ENCODE measurements at places on chromosomes 1 and 21.

- no peak for DNase-seq
Observed at GRCh38 chr1:218931324-218931723, 242.4 kb upstream of the LYPLAL1 start.

DNA sequence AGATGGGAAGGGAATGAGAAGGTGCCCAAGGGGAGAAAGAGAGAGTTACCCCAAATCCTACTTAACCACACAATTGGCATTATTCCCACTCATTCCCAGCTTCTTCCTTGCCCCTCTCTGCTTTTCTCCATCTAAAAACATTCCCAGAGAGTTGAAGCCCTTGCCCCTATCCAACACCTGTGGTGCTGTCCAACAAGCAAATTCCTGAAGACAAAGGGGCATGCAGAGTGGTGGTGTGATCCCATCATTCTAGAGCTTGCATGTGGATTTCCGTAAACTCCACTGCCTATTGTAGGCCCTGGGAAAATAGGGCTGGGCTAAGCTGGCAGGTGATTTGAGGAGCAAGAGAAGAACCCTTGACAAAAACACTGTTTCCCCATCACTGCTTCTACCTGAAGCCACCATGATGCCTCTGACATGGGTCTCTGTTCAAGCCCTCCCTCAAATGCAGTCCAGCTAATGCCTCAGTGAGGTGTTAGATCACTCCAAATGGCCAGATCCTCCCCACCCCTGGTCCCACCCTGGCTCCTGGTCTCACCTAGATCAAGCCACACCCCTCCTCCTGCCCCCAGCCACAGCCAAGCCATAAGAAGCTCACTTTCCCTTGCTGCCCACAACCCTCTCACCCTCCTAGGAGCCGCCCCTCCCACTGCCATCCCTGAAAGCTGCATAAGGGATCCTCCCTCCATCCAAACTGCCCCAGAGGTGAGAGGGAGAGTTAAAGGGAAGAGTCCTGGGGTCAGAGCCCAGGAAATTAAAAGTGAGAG lies 29.5 kb downstream of the SYT2 start:
- DNase-seq: no peak

- DNase-seq: no peak
Observed at GRCh38 chr1:239868058-239868832, 223.4 kb upstream of the FMN2 start.

DNA sequence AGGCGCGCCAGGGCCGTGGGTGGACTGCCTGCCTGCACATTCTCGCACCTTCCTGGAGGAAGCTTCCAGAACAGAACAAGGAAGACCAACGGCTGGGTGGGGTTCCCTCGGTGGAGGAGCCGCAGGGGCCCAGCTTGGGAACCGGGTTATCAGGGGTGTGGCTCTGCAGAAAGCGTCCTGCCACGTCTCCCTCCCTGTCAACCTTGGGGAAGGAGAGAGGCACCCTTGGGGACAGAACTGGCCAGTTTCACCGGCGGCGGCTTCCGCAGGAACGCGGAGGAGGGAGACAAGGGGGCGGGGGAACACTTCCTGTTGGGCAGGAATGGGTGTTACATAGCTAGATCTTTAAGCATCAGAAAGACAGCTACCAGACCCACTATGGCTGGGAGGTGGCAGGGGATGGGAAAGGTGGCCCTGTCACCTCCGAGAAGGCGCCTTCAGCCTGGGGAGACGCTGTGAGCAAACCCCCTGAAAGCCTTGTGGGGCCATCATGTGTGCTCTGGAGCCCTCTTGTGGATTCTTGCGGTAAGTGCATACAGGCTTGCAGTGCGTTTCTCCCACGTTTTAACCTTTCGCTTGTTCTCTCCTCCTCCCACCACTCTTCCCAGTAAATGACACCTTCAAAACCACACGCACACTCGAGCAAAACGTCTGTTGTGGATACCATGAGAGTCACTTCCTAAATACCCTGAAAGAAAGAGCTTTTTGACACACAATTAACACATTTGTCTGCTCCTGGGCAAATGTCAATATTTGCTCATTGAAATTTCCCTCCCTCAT lies 3.8 kb upstream of the PLEKHA6 start:
- peak; percentile 50 for DNase-seq

GRCh38 chr1:10338047-10338446 lies 60.8 kb upstream of the PGD start:
- DNase-seq: peak; percentile 15

DNA sequence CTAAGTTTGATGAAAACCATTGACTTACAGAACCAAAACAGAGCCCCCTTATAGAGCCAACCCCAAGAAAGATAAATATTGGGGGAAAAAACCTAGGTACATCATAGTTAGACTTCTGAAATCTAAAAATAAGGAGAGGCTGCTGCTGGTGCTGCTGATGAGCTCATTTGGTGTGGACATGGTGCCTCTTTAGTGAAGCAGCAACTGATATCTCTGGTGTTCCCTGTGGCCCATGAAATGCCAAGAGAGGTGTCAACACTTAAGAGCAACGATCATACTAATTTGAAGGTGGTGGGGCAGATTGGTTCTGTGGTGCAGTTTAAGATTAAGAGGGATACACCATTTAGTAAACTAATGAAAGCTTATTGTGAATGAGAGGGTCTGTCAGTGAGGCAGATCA lies 35.9 kb downstream of the ST3GAL3 start:
- DNase-seq: no peak

DNA sequence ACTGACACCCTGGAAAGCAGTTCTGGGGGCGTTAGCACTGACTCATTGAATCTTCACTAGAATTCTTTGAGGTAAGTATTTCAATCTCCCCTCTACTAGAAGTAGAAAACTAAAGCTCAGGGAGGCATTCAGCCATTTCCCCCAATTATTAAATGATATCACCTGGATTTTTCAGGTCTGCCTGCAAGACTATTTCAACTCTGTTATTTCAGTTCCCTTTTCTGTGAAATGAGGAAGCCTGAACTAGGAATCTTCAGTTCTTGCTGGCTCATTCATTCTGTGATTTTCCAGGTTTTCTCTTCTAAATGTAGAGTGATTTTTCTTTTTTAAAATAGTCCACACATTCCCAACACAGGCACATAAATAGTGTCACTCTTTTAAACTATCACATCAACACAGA lies 337.0 kb upstream of the NR5A2 start:
- DNase-seq: no peak

DNA sequence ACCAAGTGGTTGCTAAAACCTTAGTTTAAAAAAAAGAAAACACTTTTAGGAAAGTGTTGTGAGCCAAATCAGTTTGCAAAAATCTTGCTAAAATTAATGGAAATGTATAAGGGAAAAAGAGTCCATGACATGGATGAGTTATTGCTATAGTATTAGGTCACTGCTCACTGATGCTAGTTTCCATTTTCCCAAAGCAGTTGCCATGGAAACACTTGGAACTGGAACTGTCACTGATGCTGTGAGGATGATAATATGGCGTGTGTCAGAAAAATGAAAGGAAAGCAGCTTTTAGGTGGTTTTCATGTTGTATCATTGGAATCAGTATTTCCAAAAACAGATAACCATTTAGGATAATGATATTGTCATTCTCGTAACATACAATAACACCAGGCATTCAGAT lies 104.4 kb downstream of the PHTF1 start:
- DNase-seq: no peak

DNA sequence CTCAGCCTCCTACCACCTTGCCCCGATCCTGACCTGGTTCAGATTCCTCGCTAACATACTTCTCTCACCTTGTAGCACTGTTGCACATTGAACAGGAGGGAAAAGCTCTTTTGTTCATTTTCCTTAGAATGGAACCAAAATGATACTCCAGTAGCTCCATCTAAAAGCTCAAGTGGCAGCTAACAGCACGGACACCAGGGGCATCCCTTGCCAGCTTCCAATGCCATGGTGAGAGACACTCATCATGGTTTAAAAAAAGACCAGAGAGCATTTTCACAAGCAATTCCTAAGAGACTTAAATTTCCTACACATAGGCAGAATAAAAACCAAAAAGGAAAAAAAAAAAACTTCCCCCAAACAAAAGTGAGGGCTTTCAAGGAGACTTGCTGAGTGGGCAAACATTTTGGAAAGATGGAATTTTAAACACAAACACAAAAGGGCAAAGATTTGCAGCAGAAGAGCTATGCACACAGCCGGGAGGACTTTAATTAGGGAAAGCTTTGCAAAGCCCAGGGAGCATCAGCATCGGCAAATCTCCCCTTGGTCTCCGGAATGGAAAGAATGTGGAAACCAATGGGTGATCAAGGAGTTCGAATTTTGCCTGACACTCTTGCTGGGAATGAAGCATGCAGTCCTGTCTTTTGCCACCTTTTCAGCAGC lies 84.3 kb downstream of the CAPZB start:
- DNase-seq: no peak

DNA sequence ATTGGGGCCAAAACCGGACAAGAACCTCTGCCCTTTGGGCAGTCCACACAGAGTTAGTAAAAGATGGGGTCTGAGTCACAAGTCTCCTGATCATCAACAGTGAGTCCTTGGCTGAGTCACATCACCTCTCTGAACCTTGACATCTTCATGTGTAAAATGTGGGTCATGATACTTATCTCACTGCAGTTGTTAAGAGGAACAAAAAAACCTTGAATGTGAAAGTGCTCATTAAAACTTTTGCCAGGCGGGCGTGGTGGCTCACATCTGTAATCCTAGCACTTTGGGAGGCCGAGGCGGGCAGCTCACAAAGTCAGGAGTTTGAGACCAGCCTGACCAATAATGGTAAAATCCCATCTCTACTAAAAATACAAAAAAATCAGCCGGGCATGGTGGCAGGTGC lies 15.7 kb downstream of the S100A16 start:
- DNase-seq: peak; percentile 42

DNA sequence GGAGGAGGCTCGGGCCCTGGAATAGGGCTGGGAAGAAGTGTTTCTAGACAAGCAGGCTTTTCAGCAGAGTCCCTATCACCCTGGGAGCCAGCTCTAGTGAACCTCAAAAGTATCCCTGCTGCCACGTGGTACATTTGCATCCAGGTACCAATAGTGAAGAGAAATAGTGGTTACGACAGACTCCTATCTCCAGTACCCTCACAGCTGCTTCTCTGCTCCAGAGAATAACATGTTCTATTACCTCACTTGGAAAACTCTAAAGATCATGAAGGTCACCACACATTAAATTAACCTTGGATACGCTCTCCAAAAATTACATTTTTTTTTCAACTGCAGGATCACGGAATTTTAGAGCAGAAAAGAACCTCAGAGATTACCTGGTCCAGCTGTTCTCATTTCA lies 230.4 kb upstream of the PLD5 start:
- no peak for DNase-seq

GRCh38 chr1:92992877-92993276 lies 31.6 kb upstream of the DIPK1A start:
- no peak for DNase-seq

GRCh38 chr21:15820852-15821379 lies 91.1 kb downstream of the USP25 start:
- DNase-seq: no peak

- DNase-seq: peak; percentile 40
Observed at GRCh38 chr1:201877877-201878401, 10.8 kb upstream of the SHISA4 start.

GRCh38 chr21:17783003-17783402 lies 36.2 kb downstream of the C21orf91 start:
- no peak for DNase-seq

DNA sequence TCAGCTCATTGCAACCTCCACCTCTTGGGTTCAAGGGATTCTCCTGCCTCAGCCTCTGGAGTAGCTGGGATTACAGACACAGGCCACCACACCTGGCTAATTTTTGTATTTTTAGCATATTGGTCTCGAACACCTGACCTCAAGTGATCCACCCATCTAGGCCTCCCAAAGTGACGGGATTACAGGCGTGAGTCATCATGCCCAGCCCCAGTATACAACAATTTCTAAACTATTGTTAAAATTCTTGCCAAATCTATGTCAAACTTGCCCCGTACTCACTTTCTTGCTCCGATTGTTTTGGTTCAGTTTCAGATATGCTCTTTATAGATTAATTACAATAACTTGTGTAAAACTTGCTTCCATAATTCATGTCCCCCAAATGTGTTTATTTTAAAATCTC lies 4.1 kb downstream of the RGS18 start:
- DNase-seq: no peak

DNA sequence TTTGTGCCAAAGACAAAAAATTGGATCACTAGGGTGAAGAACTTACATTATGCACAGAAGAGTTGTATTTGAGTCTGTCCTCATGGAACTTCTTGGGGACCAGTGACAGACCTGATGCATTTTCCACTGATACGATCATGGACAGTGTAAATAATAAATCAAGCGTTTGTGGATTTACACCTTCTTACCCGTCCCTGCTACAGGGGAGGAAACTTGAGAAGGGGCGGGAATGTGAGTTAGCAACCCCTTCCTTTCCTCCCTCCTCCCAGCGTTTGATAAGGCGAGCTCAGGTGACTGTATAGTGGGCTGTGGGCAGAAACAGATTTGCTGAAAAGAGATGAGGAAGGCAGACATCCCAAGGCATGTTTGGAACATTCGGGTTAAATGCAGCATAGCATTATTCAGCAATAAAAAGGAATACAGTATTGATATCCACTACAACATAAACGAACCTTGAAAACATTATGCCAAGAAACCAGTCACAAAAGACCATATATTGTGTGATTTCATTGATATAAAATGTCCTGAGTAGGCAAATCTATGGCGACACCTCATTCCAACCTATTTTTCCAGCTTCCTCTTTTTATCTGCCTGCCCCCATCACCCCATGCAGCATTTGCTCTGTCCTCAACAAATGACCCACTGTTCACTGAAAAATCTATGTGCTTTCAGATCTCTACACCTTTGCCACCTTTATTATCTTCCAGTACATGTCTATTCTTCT lies 128.7 kb downstream of the ZZZ3 start:
- DNase-seq: no peak

DNA sequence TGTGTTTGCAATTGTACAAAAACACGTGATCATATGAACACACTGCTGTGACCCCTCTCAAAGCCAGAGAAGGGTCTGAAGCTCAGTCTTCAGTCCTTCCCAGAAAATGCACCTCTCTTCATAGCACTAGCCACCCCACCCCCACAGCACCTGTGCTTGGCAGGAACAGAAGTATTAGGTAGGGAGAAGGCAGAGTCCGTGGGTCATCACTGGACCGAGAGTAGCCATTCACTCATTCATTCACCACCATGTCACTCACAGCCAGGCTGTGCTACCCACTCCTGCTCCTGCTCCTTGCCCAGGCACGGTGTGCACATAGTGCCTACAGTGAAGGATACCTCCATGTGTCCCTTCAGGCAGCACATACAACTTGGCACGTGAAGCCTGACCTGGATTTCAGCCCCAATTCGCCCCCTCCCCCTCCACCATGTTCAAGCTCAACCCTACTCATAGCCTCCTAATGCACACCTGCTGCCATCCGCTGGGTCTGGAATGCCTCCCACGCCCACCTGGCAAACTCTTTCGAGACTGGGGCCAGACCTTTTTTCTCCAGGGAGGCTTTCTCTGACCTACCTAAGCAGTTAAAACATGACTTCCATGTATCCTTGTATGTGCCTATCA lies 81.9 kb upstream of the GALNT2 start:
- DNase-seq: no peak

GRCh38 chr1:151827853-151828252 lies 3.7 kb downstream of the RORC start:
- no peak for DNase-seq

GRCh38 chr1:107196973-107197562 lies 56.2 kb downstream of the NTNG1 start:
- DNase-seq: peak; percentile 36

GRCh38 chr21:45507523-45507875 lies 34.7 kb downstream of the SLC19A1 start:
- DNase-seq: no peak

GRCh38 chr1:202154148-202154765 lies 6.1 kb downstream of the PTPN7 start:
- no peak for DNase-seq

GRCh38 chr1:9805006-9805508 lies 18.7 kb downstream of the CLSTN1 start:
- DNase-seq: no peak

GRCh38 chr21:15066123-15066575 lies 1.3 kb upstream of the NRIP1 start:
- no peak for DNase-seq
